ENCODE measurements at places on chromosomes 7 and 10.

- peaks cover 70% of the 10 kb centered on the region for H3K36me3 ChIP-seq
- H3K27ac ChIP-seq = no peak overlapping the region
- no peaks in the 10 kb centered on the region for H3K4me1 ChIP-seq
- no peaks in the 10 kb centered on the region for H3K27me3 ChIP-seq
- no peak for DNase-seq
Observed at GRCh38 chr7:47342296-47343060, 239.4 kb downstream of the TNS3 start.

DNA sequence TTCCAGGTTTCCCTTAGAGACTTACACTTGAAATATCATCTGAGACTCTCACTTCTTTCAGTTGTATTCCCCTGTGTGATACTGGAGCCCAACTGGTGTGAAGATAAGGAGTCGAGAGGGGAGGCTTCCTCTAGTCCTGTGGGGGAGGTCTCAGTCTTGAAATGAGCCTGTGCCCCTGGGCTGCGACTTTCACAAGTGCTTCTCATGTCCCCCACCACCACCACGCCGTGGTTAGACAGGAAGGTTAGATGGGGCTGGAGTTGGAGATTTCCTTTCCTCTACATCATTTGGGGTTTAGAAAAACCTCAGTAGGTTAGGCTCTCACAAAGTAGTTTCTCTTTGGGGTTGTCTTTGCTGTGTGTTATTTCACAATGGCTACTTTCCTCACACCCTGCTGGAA, 25.6 kb upstream of the MKX start:
- peaks cover 34% of the 10 kb centered on the region for H3K27me3 ChIP-seq
- no peak overlapping the region for H3K4me3 ChIP-seq
- no peak overlapping the region for H3K27ac ChIP-seq
- no peaks in the 10 kb centered on the region for H3K36me3 ChIP-seq

GRCh38 chr7:107133396-107133795, 35.4 kb upstream of the HBP1 start:
- DNase-seq = no peak
- H3K4me3 ChIP-seq = no peak overlapping the region
- H3K27me3 ChIP-seq = no peaks in the 10 kb centered on the region
- H3K36me3 ChIP-seq = no peaks in the 10 kb centered on the region
- no peak overlapping the region for H3K27ac ChIP-seq
- H3K4me1 ChIP-seq = no peaks in the 10 kb centered on the region

GRCh38 chr10:100876585-100877460, 35.9 kb upstream of the SLF2 start:
- no peak overlapping the region for H3K4me3 ChIP-seq
- H3K4me1 ChIP-seq = no peaks in the 10 kb centered on the region
- peaks cover 16% of the 10 kb centered on the region for H3K27me3 ChIP-seq
- DNase-seq = no peak
- H3K36me3 ChIP-seq = no peaks in the 10 kb centered on the region

GRCh38 chr7:107035446-107035845, 9.1 kb upstream of the PRKAR2B start:
- no peak overlapping the region for H3K27ac ChIP-seq
- no peaks in the 10 kb centered on the region for H3K4me1 ChIP-seq
- H3K27me3 ChIP-seq = no peaks in the 10 kb centered on the region
- no peak overlapping the region for H3K4me3 ChIP-seq
- H3K36me3 ChIP-seq = no peaks in the 10 kb centered on the region
- no peak for DNase-seq

DNA sequence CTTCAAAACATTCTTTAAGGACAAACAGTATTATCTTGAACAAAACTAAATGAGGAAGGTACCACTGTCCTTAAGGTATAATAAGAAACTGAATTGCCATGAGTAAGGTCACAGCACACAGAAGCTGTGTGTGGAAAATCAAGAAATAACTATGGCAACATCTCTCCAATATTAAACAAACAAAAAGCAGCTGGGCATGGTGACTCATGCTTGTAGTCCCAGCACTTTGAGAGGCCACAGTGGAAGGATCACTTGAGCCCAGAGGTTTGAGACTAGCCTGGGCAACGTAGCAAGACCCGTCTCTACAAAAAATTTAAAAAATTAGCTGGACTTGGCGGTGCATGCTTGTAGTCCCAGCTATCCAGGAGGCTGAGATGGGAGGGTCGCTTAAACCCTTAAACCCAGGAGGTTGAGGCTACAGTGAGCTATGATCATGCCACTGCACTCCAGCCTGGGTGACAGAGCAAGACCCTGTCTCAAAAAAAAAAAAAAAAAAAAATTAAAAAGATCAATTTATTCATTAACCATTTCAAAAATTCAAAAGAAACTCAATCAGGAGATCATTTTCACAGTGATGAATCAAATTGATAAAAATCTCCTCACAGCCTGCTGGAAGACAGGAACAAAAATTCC, 195.4 kb downstream of the SKIDA1 start:
- H3K4me3 ChIP-seq = no peak overlapping the region
- no peak overlapping the region for H3K27ac ChIP-seq
- H3K27me3 ChIP-seq = no peaks in the 10 kb centered on the region
- no peak for DNase-seq

GRCh38 chr7:154915600-154915999, 87.3 kb downstream of the PAXIP1 start:
- DNase-seq = no peak
- peaks cover 25% of the 10 kb centered on the region for H3K27me3 ChIP-seq
- no peaks in the 10 kb centered on the region for H3K36me3 ChIP-seq
- no peak overlapping the region for H3K27ac ChIP-seq
- no peak overlapping the region for H3K4me3 ChIP-seq
- peaks cover 3% of the 10 kb centered on the region for H3K4me1 ChIP-seq

DNA sequence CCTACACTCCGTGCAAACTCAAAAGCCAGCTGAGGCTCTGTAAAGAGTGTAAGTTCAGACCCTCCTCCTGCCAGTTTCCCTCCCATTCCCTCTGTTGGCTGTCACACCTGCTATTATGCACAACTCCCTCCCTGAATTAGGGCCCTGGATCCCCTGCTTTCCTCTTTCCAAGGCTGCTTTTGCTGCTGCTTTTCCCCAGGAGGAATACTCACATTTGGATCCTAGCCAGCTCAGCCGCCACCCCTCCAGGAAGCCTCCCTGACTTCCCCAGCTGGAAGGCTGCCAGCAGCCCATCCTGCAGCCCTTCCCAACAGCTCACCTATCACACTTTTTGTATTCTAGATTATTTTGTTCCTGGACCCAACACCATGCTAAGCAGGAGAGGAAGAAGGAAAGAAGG, 40.9 kb upstream of the WDR11 start:
- H3K4me1 ChIP-seq = no peaks in the 10 kb centered on the region
- DNase-seq = no peak

DNA sequence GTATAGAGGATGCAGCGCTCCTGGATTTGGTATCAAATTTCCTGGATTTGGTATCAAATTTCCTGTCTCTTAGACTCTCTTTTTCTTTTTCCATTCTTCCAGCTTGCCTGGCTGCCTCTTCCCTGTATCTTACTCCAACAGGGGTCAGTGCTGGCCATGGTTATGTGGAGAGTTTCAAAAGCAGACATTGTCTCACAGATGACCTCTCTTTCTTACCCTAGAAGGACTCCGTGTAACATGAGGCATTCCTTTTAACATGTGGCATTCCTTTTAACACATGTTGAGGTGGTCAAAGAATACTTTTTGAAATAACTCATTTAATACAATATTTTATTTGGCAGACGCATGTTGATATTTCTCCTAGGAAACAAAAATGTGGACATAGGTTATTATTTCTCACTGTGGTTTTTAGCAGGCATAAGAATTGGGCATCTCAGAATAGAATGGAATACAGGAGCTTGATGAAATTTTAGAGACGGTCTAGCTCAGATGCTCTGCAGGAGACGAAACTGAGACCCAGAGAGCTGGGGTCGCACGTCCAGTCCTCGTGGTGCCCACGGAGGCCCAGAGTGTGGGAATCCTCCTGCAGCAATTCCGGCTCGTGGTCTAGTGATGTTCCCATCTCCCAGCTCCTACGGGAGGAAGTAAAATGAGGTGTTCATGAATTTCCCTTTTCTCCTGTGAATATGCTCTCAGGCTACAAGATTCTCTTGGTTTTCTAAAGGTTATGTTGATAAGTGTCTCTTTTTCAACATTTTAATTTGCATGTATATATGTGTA, 59.6 kb upstream of the PITRM1 start:
- H3K36me3 ChIP-seq = no peaks in the 10 kb centered on the region
- peaks cover 7% of the 10 kb centered on the region for H3K4me1 ChIP-seq
- no peak overlapping the region for H3K4me3 ChIP-seq
- no peak overlapping the region for H3K27ac ChIP-seq
- H3K27me3 ChIP-seq = peaks cover 13% of the 10 kb centered on the region
- DNase-seq = no peak

DNA sequence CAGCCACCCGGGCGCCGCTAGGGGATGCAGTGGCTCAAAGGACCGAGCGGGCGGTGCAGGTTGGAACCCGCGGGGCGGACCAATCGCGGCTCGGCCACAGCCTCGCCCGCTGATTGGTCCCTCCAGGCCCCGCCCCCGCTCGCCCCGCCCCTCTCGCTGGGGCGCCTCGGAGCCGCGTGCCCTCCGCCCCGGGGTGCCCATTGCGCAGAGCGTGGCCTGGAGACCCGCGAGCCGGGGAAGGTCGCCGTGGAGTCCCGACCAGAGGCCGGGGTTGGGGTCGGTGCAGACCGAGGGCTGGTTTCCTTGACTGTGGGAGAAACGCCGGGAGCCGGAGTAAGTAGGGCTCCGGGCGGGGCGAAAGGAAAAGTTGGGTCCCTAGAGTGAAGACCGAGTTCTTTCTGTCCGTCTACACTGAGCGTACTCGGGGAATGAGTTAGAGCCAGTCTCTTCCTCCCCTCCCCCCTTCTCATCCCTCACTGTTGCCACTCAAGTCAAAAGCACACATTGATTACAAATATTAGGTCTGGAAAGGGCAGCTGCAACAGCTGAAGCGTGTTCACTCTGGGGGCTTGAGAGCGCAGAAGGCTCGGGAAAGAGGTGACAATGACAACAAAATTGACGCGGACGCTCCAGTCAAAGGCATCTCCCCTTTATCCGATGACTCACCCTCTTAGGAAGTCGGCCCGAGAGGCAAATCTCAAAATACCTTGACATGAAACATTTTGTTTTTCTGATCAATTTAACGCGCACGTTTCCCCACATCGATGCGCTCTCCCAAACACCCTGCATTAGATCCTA, 843 bp upstream of the GATA3 start:
- no peaks in the 10 kb centered on the region for H3K36me3 ChIP-seq
- H3K27me3 ChIP-seq = peaks cover 41% of the 10 kb centered on the region
- peak; percentile 52 for DNase-seq
- peak overlapping the region; percentile 79 for H3K4me3 ChIP-seq
- peak overlapping the region; percentile 18 for H3K27ac ChIP-seq

All from activated B cell treated with CpG ODN at 0.5 μM for 24 hours (primary cell).